ENCODE measurements at places on chromosomes 1 and 21.
A peak's percentile ranks its signal among the peaks of the same experiment; 100 is the strongest.

GRCh38 chr1:30879126-30879786 lies 29.3 kb downstream of the SDC3 start:
- peak; percentile 18 for DNase-seq

GRCh38 chr1:100229681-100230443 lies 19.8 kb downstream of the DBT start:
- DNase-seq = no peak

DNA sequence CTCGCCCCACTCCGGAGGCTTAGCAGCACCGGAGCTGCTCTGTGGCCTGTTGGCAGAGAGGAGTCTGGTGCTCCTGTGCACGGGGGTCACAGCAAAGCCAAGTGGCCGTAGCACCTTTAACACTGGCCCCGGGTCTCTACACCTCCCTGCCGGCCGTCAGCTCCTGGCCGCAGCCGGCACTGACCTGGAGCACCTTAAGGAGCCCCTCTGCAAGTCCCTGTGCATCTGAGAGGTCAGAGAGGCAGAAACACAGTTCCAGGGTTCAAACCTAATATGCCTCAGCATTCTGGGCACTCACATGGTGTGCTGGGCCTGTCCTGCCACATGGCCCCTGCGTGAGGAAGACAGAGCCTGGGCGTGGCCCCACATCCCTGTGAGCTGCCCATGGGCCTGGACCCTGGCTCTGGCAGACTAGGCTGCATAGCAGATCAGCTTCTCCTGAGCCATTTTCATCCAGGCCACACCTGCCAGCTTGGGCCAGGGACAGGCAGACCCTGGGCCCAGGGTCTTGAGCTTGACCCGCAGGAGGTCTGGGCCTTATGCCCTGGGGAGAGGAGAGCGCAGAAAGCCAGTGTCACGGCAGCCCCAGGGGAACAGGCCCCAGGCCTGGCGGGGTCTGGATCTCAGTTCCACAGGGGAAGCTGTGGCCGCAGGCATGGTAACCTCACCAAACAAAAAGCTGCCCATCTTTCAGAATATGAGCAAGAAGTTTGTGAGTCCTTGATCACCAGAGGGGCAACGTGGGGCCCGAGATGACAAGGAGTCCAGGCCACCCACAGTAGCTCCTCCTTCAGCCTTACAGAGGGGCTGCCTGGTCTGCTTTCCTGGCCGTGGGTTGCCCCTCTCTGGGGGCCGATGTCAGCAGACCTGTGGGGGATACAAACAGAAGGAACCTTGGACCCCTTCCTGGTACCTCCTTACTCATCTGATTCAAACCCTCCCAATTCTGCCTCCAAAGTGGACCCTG lies 146.0 kb upstream of the COL6A1 start:
- DNase-seq = no peak

- DNase-seq = peak; percentile 98
Measured at GRCh38 chr1:110393691-110394492, 3.1 kb upstream of the SLC16A4 start.

DNA sequence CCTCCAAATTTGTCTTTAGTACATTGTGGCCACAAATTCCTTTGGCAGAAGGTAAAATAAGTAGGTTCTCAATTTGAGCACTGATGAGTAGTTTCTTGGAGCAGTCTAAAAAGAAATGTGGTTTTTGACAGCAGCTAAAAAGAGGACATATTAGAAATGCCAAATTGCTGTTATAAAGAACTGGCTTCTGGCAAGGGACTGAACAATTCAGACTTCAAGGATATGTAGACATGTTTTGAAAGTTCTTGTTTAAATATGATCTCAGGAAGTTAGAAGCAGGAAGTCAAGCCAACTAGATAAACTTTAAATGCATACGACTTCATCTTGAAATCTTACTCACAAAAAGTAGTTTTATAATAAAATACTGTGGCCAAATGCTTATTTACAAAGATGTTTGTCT lies 18.8 kb downstream of the C1orf52 start:
- DNase-seq = no peak

DNA sequence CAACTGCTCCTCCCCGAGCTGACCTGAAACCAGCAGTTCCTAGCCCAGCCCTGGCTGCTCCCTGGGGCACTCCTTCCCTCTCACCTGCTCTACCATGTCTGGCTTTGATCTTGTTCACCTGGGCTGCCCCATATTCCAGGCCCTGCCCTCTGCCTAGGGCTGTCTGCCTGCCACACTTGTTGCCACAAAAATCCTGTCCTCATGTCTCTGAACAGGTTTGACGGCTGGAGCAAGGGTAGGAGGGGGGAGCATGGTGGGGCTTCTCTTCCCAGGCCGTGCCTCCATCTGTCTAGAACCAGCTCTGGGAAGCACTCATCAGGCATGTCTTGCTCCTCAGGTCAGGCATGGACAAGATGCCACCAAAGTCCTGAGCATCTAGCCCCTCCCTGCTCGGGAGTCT lies 44.3 kb upstream of the WNT2B start:
- peak; percentile 13 for DNase-seq

GRCh38 chr1:157751283-157751682 lies 25.6 kb downstream of the FCRL2 start:
- no peak for DNase-seq

- DNase-seq = no peak
Measured at GRCh38 chr1:177023726-177024125, 140.8 kb downstream of the ASTN1 start.

DNA sequence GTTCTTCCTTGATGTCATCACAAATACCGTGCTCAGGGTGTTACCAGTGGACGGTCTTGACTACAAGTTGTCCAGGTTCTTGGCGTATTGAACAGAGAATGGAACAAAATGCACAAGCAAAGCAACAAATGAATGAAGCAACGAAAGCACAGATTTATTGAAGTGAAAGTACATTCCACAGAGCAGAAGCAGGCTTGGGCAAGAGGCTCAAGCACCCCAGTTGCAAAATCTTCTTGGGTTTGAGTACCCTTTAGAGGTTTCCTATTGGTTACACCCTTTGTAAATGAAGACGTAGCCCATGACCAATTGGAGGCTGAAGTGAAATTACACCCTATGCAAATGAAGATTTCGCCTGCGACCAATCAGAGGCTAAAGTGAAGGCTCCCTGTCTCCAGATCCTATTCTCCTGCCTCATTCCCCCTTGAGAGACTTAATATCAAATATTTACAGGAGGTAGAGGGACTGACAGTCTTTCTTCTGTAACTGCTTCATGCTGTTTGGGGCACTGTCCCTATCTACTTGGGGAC lies 38.3 kb downstream of the YY1AP1 start:
- no peak for DNase-seq

DNA sequence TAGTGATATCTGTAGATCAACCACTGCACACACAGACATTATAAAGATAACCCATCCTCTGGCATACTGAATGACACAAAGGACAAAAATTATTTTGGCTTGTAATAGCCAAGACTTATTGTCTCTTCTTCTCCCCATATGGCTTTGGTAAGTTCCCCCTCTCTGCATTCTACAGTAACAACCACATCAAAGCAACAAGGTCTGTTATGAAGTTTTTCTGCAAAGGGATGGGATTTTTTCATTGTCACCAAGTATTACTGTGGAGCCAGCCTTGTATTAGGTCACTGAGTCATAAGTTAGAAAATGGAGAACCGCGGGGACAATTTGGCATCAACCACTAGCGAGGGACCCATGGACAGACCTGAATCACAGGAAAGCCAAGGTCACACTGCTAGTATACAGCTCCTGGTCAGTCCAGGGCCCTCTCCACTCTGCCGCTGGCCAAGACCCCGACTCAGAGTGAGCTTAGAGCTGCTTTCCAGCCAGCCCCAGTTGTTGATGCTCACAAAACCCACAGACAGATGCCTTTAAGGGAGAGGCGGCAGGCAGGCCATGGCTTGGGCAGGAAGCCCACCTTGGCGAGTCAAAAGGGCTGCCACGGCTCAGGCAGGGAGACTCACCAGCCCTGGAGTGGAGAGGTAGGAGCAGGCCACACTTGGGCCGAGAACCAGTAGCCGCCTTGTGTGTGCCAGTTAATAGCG lies 6.0 kb downstream of the PABPC4 start:
- no peak for DNase-seq

GRCh38 chr21:15774590-15774989 lies 44.8 kb downstream of the USP25 start:
- no peak for DNase-seq

- no peak for DNase-seq
Measured at GRCh38 chr1:204711947-204712701, 26.6 kb upstream of the LRRN2 start.

All from kidney tubule cell (primary cell).